Fibroblast of mammary gland (primary cell): ENCODE measurements at places on chromosomes 12 and 14.

- peak; percentile 61 for DNase-seq
Measured at GRCh38 chr12:120439646-120440247, 1.8 kb downstream of the COX6A1 start.

- DNase-seq: peak; percentile 69
Measured at GRCh38 chr12:44015333-44015941, 179.6 kb downstream of the TMEM117 start.

GRCh38 chr12:84875241-84875640 lies 37.4 kb downstream of the SLC6A15 start:
- DNase-seq: no peak

DNA sequence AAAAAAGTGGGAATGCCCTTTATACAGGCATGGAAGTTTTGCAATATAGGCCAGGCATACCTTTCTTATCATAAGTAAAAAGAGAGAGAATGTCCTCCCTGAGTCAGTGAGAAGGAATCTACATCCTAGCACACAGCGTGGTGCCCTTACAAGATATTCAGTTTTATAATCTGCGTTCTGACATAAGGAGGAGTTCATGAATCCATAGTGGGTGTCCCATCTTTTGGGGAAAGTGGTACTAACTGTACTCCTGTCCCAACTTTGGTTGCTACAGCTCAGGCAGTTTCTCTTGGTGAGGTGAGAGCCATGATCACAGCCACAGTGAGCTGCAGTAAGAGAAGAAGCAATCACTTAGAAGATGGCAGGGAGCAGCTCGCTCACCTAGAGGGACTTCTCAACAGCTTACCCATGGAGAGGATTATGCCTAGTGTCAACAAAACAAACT lies 332.9 kb downstream of the BCAT1 start:
- peak; percentile 20 for DNase-seq

DNA sequence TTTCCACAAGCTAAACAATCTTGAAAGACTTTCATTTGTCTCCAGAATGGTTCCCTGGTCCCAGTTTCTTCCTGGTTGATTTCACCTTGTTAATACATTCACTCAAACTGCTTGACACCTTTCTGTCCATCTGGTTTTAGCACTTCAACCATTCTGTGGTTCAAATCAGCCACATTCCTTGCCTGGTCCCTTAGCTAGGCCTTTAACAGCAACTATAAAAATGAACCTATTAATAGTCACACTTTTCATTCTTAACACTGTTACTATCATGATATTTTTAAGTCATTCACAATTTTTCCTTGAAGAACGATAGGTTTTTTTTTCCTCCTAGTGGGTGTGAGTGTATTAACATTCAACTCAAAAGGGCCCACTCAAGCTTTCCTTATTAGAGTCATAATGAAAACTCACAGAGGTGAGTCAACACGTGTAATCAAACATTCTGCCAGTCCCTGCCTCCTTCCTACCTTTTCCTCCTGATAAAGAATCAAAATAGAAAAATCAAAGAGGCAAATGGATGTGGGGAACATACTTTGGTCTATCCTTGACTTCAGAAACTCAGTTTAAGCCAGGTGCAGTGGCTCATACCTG lies 34.4 kb upstream of the CCNT1 start:
- peak; percentile 35 for DNase-seq

DNA sequence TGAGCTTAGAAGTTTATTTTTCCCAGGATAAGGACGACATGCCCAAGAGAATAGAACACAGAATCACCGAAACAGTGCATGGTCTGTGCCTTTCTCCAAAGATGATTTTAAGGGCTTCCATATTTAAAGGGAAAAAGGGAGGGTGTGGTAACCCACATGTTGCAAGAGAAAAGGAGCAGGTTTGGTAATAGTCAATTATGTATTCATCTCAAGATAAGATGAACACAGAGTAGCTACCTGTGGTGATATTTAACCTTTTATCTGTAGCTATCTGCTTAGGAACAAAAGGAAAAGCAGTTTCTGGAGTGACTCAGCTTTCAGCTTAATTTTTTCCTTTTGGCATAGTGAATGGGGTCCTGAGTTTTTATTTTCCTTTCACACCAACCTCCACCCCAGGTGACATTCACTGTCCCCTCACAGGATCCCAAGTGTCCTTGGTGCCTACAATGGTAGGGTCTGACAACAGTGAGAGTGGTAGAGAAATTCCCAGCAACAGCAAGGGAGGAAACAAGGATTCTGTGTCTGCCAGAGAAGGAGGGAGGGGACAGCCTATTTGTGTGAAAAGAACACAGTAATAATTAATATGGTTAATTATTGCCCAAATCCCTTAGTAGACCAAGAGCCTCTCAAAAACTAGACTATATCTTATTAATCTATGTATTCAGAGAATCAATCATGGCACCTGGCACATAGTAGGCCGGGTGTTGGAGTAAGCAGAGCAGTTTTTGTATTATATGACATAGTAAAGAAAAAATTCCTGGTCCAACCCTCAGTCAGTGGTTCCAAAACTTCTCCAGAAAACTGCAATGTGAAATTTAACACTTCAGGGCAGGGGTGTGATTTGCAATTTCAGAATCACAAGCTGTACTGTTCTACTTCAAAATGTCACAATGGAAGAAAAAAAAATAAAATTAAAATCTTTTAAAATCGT lies 154.5 kb downstream of the PHLDA1 start:
- no peak for DNase-seq
